GM23248 (cell line): ENCODE measurements at places on chromosomes 2 and 18. TPM values are rescaled to one million over a fixed set of nuclear protein-coding genes. Genes with fewer than 3 reads are reported as not detected.

The TXNDC2 gene
- not detected in 2 replicates for total RNA-seq

The KIF1A gene
- under 0.01 TPM in 1 of 2 replicates, not detected in the other for total RNA-seq

The DLGAP1 gene
- total RNA-seq = 0.22 TPM in 1 of 2 replicates, not detected in the other

The ARHGAP28 gene
- total RNA-seq = 0.63 TPM in 1 of 2 replicates, not detected in the other

The ALPI gene
- total RNA-seq = not detected in 2 replicates

The SDC1 gene
- total RNA-seq = 32.5 and 33.1 TPM in 2 replicates

The RFTN2 gene
- 1.6 and 2.1 TPM in 2 replicates for total RNA-seq

The NDC80 gene
- total RNA-seq = 8.3 and 10.9 TPM in 2 replicates

The MPP4 gene
- 3.8 and 5.3 TPM in 2 replicates for total RNA-seq

The INHBB gene
- total RNA-seq = 3.4 and 5.6 TPM in 2 replicates

The COPS9 gene
- total RNA-seq = 114 and 255 TPM in 2 replicates

The TLX2 gene
- not detected in 2 replicates for total RNA-seq

GRCh38 chr2:170514140-170514539 lies 201.0 kb upstream of the SP5 start:
- no peak for DNase-seq

DNA sequence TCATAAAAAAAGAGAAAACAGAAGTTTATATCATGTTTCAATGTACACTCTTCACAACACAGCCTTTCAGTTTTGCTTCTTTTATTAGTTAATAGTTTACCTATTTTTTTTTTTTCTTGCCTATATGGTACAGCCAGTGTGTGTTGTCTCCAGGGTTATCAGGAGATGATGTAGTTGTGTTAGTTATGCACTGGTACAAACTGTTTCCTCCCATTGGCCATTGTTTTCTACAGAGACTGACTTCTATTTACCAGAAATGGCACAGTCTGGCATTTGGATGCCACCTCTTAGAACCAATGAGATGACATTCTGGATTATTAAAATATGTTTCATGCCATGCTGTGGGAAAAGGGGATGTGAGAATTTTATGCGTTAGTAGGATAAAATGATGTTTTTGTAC lies 339.4 kb downstream of the PLCL1 start:
- DNase-seq = no peak

GRCh38 chr2:150432312-150432625 lies 55.2 kb downstream of the RND3 start:
- DNase-seq = no peak

GRCh38 chr2:73859721-73860586 lies 31.2 kb downstream of the STAMBP start:
- peak; percentile 91 for DNase-seq

- DNase-seq = no peak
These were observed 97.1 kb upstream of the PXDN start for GRCh38 chr2:1841461-1841860.

DNA sequence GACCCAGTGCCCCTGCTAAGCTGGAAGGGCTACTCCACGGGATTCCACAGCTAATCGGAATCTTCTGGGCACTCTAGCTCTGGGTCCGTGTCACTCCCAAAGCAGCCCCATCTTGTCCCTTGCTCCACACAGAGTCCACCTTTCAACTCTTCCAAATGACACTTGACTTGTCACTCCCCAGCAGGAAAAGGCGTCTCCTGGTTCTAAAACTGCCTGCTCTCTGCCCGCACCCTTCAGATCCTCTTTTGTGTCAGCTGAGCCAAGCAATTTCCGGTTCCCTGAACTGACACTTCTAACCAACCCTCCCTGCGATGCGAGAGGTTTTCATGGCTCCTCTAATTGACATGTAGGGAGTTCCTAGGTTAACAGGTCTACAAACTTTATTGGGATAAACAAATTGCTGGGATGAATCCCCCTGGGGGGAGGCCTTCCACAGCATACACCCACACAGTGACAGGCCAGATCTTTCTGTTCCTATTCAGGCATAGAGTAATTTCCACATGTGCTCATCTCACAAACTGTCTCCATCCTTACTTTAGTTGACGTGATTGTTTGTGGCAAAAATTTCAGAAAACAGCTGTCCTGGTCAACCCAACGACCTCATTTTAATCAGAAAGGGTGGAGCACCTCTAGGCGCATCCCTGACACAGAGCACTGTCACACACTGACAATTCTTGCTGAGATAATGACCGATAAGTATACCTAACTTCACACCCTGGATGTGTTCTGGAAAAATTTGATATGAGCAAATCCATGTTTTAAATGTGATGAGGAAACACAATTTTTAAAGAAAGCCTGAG lies 104.9 kb downstream of the RBMS1 start:
- DNase-seq = peak; percentile 62

- DNase-seq = peak; percentile 87
These were observed 14.2 kb upstream of the SFXN5 start for GRCh38 chr2:73085691-73086090.

DNA sequence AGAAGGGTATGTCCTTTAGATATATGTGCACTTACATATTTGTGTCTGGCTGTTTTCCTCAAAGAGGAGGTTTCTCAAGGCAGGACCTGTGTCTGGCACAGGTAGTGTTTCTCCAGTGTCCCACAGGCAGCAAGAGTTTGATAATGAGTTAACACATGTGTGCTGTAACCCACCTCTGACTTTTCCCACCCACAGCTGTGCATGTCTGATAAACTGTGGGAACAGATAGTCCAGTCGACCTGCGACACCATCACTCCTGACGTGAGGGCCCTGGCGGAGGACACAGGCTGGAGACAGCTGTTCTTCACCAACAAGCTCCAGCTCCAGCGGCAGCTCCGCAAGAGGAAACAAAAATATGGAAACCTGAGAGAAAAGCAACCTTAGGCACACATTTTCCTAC lies 58.2 kb downstream of the SLC16A14 start:
- DNase-seq = no peak

GRCh38 chr18:55998071-55998522 lies 410.1 kb upstream of the TCF4 start:
- peak; percentile 71 for DNase-seq

DNA sequence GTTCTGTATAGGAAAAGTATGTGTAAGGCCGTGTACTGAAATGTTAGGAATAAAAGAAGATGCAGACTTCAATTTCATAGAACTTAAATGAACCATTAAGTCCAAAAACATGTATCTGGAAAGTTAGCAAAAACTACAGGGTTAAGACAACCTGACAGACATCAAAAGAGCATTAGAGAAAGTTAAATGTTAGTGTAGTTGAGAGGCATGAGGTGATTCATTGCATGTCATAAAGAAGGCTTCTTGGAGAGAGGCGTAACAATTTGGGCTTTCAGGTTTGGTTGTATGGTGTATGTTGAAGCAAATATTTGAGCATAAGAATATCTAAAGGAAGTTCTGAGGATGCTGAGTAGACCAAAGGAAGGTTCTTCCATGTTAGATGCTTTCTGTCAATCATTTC lies 6.3 kb downstream of the EPC2 start:
- DNase-seq = no peak

- peak; percentile 10 for DNase-seq
These were observed 627.4 kb downstream of the FBXO15 start for GRCh38 chr18:73520229-73520628.

GRCh38 chr2:27903649-27904404 lies 13.3 kb downstream of the BABAM2 start:
- peak; percentile 71 for DNase-seq

DNA sequence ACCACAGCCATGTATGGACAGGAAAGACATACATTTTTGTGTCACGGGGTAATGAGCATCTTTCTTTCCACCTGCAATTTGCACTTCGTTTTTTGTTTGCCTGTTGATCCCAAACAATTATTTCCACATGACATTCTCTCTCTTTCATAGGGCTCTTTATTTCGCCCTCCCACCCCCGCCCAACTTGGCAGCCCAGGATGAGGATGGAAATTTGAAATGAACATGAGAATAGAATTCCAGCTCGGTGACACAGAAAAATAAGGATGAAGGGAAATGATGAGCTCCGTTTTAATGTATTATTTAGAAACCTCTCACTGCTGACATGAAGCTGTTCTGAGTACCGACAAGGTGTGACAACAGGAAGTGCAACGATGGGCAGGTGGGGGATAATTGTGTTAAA lies 443.3 kb downstream of the SOCS6 start:
- no peak for DNase-seq

DNA sequence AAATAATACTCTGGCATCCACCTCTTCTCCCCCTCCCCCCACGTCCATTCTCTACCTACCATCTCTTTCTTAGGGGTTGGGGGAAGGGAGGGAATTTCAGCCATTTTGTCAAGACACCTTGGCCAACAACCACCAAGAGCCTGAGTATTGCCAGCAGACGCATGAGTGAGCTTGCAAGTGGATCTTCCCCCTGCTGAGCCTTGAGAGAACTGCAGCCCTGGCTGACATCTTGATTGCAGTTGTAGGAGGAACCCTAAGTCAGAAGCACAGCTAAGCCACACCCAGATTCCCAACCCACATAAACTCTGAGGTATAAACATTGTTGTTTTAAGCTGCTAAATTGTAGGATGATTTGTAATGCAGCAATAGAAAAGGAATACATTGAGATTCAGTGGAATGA lies 165.6 kb downstream of the TMEFF2 start:
- peak; percentile 26 for DNase-seq

- DNase-seq = peak; percentile 75
These were observed 35.1 kb downstream of the EVA1A start for GRCh38 chr2:75525434-75526310.

- DNase-seq = no peak
These were observed 26.8 kb downstream of the PDK1 start for GRCh38 chr2:172582656-172583055.

- peak; percentile 57 for DNase-seq
These were observed 33.7 kb upstream of the NTSR2 start for GRCh38 chr2:11703700-11704099.

GRCh38 chr2:132439703-132440398 lies 23.2 kb downstream of the GPR39 start:
- DNase-seq = peak; percentile 64

DNA sequence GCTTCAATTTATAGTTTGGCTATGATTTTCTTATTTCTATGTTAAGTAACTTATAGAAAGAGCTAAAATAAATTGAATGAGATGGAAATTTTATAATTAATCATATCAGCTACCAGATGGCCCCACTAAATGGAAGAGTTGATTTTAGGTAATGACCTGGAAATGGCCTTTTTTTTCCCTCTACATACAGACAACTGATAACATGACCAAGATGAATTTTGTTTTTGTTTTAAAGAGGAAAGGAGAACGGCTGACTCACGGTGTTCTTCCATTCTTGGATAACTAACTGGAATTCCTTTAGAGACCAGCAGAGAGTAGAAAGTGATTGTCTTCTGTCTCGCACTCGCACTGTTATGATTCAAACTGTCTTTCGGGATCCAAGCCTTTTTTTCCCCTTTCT lies 91.0 kb downstream of the TMEM185B start:
- peak; percentile 28 for DNase-seq

DNA sequence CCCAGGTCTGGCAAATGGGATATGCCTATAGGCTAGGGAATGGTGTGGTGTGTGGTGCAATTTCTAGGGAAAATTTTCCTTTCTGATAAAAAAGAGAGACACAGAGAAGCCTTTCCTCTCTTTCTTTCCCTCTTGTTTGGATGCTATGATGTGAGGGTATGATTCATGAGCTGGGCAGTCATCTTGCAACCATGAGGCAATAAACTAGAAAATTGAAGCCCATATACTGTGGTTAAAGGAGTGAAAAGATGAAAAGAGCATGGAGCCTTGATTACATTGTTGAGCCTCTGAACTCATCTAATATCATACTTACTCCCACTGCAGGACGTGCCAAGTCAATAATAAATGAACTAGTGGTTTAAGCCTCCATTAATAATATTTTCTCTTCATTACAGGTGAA lies 215.6 kb downstream of the HAUS1 start:
- peak; percentile 22 for DNase-seq

GRCh38 chr2:95062242-95063085 lies 37.0 kb downstream of the MAL start:
- DNase-seq = no peak

GRCh38 chr2:24272907-24273306 lies 87.4 kb downstream of the ITSN2 start:
- no peak for DNase-seq

DNA sequence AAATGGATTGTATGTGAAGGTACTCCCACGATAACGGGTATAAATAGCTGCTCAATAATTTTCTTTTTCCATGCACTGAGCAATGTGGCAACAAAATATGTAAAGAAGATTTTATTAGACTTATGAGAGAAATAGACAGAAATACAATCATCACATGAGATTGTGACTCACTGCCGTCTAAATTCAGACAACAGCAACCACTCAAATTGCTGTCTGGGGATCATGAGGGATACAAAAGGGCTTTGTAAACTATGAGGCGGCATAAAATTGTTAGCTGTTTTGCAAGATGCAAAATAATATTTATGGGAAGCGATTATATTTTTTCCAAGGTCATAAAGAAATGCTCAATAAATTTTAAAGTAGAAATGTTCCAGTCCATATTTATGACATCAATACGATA lies 259.1 kb upstream of the AGAP1 start:
- peak; percentile 78 for DNase-seq

DNA sequence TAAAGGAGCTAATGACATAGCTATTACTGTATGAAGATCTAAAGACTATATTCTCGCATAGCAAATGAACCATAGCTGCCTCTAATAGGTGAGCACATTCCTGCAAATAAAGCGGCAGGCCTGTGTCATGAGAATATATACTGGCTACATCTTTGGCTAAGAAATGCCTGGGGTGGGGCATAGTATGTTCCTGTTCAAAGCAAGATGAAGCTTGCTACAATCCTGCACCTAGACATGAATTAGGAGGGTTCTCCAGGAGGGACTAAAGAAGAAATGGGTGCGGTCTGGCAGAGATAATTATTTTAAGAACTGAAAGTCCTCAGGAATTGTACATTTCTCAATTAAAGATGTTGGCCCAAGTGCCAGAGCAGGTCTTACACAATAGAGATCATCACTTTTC lies 46.8 kb upstream of the PLA2R1 start:
- no peak for DNase-seq

GRCh38 chr2:215364157-215365155 lies 52.6 kb downstream of the ATIC start:
- peak; percentile 43 for DNase-seq

DNA sequence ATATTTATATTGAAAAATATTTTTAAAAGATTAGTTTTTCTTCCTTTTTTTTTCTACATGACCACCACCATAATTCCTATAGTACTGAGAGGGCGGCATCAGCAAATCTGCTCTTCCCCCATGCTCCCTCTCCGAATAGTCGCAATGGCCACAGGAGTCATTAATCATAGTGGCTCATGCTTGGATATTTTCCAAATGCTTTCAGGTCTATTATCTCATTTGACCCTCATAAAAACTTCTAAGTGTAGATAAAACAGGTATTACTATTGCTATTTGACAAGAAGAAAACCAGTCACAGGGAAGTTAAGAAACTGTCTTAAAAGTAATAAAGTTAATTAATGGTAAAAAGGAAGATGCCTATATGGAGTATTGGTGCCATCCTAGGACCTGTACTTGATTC lies 440.7 kb downstream of the CMPK2 start:
- no peak for DNase-seq

- DNase-seq = no peak
These were observed 1.6 kb upstream of the ASIC4 start for GRCh38 chr2:219512524-219513216.

GRCh38 chr2:43387092-43388062 lies 161.0 kb upstream of the ZFP36L2 start:
- peak; percentile 27 for DNase-seq
